ENCODE measurements at places on chromosomes 16 and 17.
A peak's percentile ranks its signal among the peaks of the same experiment; 100 is the strongest.

DNA sequence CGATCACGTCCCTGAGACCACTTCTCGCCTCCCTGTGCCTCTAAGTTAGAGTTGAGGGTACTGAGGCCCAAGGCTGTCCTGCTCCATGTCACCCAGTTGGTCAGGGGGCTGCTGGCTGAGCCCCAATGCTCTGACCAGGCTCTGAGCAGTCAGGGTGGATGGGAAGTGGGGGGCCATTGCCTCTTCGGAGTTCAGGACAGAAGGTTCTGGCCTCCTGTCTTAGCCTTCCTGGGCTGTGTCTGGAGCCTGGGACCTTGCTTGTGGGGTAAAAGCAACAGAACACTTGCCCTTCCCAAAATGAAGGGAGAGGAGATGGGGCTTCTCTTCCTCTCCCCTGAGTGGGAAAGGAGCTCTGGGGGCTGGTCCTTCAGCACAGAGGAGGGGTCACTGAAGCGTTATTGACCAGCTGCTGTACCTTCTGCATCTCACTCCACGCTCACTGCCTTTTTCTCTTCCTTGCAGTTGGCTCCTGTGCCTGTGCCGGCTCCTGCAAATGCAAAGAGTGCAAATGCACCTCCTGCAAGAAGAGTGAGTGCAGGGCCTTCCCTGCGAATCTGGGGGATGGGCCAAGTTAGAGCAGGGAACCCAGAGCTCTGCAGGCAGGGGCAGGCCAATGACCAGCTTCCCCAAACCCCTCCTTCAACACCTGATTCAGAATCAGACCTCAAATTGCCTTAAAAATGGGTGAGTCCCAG is 580 bp downstream of the MT1X start:
- no peak for DNase-seq

DNA sequence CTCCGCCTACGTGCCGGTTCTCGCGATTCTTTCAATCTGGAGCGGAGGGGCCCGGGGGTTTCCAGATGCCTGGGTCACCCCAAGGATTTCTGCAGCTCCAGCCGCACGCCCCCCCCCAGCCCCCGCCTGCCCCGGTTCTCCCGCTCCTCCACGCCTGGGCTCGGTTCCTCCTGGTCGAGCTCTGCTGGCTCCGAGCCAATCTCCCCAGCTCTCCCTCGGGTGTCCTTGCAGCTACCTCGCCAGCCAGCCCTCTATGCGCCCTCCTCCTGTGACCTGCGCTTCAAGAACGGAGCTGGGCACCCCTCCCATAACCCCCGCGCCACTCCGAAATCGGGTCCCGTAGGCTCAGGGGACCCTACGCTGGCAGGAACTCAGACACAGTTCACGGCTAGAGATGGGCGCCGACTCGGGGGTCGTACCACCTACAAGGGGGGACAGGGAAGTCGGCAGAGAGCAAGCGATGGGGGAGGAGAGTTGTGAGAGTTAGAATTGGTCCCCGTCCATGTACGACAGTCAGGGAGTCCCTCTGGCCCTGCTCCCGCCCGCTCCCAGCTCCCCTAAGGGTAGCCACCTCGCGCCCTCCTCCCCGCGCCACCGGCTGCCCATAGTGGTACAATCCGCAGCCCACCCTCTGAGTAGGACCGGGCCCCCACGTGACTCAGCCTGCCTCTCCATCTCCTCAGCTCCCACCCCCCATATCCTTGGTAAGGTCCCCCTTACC is 961 bp downstream of the FGF11 start:
- no peak for DNase-seq

DNA sequence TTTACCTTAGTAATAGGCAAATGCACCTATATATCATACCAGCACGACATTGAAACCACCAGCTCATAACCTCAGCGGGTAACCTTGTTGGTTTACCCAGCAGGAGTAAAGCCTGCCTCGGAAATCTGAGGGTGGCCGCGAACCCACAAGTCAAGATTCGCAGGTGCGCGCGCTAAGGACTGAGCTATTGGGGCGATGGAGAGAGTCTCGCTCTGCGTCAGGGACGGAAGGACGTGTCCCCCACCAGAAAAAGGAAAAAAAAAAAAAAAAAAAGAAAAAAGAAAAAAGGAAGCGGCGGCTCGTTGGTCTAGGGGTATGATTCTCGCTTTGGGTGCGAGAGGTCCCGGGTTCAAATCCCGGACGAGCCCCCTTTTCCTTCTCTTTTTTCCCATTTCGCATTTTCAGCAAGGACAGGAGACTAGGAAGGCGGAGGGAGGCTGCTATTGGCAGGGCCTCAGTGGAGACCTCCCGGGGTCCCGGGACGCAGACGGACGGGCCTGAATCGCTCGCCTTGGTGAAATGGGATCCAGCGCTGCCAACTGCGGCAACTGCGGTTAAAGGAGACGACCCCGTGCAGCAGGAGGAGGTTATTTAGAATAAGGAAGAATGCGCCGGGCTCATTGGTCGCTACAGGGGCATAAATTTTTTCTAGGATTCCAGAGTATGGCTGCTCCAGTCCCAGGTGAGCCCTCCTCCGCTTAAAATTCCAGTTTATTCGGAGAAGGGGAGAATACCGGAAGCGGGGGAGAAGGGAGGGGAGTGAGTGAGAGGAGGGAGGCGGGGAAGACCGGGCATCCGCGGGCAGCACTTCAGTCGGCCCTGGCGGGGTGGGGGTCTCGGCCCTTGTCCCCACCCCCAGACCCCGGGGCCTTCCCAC is at the start of gene OR1F1:
Gene OR1F1, plus strand, starts transcription at position 407 of the 877 bp plus-strand sequence.
- DNase-seq = peak; percentile 64

- DNase-seq = no peak
Observed at GRCh38 chr16:27181019-27181790, 22.1 kb upstream of the KDM8 start.

DNA sequence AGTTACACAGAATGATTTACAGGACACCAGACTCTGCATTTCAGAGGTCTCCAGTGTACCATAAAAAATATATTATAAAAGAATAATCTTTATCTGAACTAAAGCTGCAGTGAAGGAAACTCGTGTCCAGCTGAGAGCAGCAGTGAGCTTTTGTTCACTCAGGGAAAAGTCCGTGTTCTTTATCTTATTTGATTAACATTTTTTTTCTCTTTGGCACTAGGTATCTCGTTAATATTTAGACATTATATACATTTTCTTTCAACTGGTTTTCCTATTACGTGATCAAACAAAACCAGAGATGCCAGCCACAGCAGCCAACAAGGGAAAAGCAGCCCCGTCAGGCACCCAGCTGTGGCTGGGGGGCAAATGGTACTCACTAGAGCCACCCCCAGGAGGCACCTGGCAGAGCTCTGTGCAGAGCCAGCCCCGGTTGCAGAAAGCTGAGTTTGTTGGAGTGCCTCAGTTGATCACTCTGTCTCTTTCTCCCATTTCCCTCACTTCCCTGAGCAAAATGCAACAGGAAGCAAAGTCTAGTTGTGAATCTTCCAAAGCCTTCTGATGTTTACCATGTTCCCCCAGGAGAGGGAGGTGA is 1.1 kb upstream of the HS3ST4 start:
- DNase-seq = no peak

DNA sequence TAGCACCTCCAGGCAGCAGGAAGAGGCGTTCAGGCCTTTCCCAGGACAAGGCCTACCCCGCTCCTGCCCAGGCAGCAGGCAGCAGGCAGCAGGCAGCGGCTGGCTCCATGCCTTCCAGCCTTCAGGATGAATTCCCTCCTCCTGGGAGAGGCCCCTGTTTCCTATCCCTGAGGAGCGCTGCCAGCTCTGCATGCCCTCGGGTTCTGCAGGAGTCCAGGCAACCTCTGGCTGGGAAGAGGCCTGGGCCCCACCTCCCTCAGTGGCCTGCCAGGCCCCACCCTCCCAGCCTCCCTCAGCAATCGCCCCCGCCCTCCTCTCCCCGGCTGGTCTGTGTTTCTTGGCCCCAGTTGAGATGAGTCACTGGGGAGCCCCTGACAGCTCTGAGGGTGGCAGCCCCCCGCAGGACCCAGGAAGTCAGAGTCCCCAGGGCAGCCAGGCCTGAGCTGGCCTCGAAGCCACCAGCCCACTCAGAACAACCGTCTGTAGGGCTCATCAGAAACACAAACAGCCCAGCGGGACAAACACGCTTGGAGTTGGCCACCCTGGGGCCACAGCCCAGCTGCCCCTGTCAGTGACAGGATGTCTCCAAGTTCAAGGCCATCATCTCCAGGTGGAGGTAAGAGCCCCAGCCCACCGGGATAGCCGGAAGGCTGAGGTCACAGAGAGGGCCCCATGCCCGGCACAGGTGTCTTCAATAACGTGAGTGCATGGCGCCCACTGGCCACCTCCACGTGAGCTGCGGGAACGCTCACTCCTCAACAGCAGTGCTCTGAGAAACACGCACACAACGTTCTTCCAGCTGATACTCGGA is 39.5 kb upstream of the CIBAR2 start:
- DNase-seq = no peak

GRCh38 chr16:74718140-74718539 is 17.5 kb upstream of the MLKL start:
- no peak for DNase-seq

DNA sequence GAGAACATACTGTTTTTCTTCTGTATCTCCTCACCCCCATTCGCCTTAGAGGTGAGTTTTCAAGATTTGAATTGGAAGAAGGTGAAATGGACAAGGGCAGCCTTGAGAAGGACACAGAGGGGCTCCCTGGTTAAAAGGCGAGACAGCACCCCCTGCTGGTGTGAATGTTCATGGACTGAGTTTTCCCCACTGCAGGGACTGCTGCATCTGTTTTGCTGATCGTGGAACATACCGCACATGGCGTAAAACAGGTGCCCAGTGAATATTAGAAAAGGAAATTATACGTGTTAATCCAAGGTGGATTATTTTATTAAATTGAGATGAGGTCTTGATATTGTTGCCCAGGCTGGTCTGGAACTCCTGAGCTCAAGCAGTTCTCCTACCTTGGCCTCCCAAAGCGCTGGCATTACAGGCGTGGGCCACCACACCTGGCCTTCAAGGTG is 54.5 kb downstream of the NDE1 start:
- DNase-seq = peak; percentile 49

GRCh38 chr17:29190039-29190438 is 9.8 kb upstream of the MYO18A start:
- no peak for DNase-seq

Measured in stimulated activated CD8-positive, alpha-beta memory T cell treated with anti-CD3 and anti-CD28 coated beads, Interleukin-7, amount 100 ng/mL, for 48 hours (primary cell).